Activated CD4-positive, alpha-beta T cell treated with anti-CD3 and anti-CD28 coated beads for 36 hours (primary cell): ENCODE measurements at places on chromosomes 3 and 15.

- no peak for DNase-seq
Observed at GRCh38 chr3:9278085-9278484, 28.6 kb upstream of the SRGAP3 start.

- DNase-seq: peak; percentile 48
Observed at GRCh38 chr3:122004991-122005565, 17.0 kb downstream of the ILDR1 start.

DNA sequence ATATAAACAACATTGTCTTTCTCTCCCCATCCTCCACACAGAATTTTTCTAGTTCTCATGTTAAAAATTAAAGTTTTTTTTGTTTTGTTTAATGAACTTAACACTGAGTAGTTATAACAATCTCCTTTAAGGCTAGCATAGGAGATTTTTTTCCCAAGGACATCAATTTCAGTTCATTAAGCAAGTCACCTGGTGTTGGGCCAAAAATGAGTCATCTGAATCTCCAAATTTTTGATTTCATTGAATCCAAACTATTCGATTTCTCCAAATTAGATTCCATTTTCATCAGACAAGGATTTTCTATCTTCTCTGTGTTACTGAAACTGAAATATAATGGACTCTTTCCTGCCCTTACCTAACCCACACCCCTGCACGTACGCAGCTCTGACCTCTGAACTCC, 631.4 kb upstream of the MDFIC2 start:
- DNase-seq: no peak

DNA sequence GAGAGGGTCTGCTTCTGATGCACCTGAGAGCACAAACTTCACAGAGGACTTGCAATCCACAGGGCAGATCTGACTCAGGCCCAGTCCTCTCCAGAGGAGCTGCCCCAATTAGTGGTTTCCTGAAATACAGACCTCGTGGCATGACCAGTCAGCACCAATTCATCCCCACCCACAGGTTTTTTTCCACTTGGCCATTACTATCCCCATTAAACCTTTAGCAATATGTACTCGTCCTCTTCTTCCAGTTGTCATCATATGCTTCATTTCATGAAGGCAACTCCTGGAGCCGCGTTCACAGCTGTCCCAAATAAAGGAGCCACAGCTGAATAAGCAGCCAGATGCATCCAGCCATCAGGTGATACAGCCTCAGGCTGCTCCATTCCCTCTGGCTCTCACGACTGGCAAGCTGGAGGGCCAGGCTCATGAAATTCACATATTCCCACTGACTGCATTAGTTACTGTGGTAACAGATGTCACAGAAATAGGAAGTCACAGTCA, 163.1 kb downstream of the FMN1 start:
- no peak for DNase-seq

GRCh38 chr15:42082141-42082540, 12.2 kb downstream of the PLA2G4D start:
- DNase-seq: no peak

DNA sequence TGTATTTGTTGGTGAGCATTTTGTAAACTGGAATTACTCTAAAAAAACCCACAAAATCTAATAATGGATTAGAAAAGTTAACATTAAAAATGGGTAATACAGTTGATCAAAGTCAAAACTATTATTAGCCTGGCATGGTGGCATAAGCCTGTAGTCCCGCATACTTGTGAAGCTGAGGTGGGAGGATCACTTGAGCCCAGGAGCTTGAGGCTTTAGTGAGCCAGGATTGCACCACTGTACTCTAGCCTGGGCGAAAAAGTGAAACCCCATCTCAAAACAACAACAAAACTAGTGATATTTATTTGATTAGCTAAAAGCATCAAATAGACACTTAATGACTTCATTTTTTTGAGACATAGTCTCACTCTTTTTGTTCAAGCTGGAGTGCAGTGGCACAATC, 3.6 kb downstream of the SNX1 start:
- no peak for DNase-seq

- no peak for DNase-seq
Observed at GRCh38 chr3:37338500-37338899, 164.1 kb upstream of the LRRFIP2 start.

DNA sequence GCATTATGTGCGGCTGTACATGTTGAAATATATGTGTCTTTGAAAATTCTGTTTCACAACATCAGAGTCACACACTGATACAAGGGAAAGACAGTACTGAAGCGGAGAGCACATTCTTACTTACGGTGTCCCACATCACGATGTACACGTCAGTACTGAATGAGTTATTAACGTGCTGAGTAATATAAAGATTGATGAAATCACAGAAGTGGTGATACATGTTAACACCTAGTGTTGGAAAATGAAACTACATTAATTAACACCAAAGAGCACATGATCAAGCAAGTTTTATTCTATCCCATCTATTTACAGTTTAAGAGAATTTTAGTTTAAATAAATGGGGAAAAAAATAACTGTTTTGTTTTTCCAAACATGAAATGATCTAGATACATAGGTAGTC, 15.6 kb downstream of the EOGT start:
- DNase-seq: no peak

- peak; percentile 40 for DNase-seq
Observed at GRCh38 chr3:143885780-143886427, 37.6 kb upstream of the SLC9A9 start.

GRCh38 chr3:46664188-46664970, 29.1 kb downstream of the ALS2CL start:
- DNase-seq: no peak

DNA sequence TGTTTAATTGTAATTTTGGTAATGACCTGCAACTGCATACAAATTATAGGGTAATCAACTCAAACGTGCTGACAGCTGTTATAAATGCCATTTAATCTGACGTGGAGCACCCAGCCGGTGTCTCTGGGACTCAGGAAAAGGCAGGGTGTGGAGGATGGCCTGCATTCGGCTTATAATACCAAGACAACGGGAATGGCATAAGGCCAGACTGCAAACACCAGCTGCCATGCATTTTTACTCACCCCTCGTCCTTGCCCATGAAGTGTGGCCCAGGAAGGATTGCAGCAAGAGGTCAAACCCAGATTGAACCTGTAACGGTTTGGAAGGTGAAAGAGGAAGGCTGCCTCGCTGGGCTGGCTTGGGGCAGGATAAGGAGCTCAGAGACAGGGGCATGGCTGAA, 96.4 kb downstream of the WNT7A start:
- no peak for DNase-seq

DNA sequence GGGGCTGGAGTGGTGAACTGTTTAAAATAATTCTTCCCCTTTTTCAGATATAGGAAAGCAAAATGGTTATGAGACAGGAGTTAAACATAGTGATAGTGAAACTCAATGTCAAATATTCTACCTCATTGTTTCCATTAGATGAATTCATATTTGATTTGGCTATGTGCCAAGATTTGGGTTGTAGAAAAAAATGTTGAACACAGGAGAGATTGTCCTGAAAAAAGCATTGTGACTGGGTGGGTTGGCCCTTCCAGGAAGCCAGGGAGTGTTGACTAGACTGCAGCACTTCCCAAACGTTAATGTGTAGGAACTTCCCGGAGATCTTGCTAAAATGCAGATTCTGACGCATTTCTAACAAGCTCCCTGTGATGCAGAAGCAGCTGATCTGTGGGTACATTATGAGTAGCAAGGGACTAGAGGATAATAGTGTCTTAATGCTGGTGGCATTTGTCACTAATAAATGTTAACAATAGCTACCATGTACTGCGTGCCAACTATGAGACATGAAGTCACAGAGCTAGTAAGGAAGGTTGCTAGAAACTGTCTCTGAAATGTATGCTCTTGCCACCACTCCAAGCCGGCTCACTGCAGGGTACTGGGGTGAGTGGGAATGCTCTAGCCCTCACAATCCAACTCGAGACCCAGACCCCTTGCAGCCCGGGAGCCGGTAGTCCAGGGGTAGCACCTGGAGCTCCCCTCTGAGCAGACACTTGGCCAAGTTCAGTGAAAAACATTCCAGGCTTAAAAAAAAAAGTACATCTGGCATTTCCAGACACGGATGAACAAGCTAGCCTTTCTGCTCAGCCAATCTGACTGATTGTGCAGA, 120.6 kb downstream of the CD47 start:
- DNase-seq: peak; percentile 12

GRCh38 chr3:4674216-4674615, 181.1 kb downstream of the ITPR1 start:
- no peak for DNase-seq

GRCh38 chr15:31116423-31117030, 15.0 kb upstream of the TRPM1 start:
- no peak for DNase-seq

DNA sequence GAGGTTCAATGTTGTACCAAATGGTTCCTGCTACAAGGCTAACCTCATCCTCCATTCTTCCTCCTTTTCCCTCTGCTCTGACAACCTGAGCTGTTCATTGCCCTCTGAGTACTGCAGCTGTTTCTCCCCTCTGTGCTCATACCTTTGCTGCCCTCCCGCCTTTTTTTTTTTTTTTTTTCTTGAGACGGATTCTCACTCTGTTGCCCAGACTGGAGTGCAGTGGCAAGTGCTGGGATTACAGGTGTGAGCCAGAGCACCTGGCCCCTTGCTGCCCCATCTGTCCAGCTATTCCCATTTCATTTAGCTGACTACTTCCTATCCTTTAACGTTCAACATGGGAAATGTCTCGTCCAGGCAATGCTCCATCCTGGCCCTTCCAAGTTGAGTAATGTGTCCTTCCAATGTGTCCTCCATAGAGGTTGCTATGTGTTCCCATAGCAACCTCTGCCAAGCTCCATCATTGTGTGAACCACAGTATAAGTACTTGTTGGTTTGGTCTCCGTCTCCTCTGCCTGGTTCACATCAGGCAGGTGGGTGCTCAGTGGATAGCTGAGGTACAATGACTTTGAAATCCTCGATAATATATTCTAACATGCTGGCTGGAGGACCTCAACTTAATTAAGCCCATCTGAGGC, 179.9 kb upstream of the ANKRD28 start:
- DNase-seq: no peak

- no peak for DNase-seq
Observed at GRCh38 chr3:153051427-153052095, 110.5 kb upstream of the RAP2B start.

DNA sequence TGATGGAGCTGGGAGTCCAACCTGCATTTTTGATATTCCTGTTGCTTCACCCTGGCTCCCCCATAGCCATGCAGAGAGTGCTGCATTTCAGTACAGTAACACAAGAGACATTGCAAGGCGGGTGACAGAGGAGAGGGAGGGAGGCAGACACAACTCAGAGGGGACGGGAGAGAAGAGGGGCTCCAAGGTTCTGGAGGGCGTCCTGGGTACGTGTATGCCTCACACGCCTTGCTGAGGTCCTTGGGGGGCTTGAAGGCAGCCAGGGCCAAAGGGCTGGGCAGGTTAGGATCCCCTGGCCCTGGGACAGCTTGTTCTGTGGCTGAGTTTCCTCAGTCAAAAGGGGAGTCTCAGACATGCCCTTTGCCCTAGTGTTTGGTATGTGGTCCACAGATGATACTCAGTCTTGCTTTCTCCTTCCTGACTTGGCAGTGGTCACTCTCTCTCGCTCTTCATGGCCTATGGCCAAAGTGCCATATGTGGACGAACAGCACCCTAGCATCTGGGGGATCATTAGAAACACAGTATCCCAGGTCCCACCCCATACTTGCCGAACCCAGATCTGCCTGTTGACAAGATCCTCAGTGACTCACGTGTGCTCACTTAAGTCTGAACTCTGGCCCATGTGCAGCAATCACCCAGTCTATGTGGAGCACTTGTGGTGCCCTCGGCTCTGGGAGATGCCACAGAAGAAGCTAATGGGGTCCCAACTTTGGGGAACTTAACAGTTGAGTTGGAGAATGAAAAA, 52.9 kb downstream of the FGD5 start:
- no peak for DNase-seq

GRCh38 chr3:105798381-105798934, 70.4 kb downstream of the CBLB start:
- no peak for DNase-seq

- DNase-seq: no peak
Observed at GRCh38 chr15:25683911-25684310, 179.2 kb downstream of the ATP10A start.

DNA sequence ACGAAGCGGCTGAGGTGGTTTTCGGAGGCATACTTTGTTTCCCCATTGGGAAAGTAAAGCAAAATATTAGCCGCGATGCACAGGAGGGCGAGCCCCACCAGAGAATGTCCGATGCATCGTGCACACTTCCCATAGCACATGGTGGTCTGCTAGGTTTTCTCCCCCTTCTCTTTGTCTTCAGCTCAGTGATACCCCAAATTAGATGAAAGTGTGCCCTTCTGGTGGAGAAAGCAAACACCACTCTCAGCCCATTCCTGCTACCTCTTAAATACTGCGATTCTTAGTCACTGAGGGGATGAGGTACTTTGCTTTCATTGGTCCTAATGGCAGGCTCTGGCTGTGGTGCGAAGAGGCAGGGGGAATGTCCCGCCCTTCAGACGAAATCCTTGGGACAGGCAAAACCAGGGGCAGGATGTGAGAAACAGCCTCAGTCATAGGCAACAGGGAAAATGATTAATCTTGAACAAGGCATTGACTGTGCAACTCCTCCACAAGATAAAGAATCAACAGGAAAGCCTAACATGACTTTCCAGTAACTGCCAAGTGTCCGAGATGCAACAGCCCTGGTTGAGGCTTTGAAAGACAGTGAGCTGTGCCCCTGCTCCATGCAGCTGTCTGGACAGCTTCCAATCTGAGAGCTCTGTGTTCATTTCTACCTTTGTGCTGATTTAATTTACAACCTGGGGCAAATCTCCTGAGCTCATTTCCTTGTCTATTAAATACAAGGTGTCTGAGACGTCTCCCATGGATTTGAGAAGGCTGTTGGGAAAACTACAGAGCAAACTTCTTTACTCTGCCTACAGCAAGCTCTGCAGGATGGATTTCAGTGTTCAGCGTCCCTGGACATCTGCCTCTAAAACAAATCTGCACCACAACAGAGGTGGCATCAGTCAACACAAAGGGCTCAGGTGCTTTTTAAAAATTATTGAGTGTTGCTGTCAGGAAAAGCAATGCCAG, at the start of gene TM4SF1:
Gene TM4SF1, minus strand, starts transcription at position 242 of the 957 bp plus-strand sequence. Its CDS starts 102 bp downstream, at position 140.
- no peak for DNase-seq

DNA sequence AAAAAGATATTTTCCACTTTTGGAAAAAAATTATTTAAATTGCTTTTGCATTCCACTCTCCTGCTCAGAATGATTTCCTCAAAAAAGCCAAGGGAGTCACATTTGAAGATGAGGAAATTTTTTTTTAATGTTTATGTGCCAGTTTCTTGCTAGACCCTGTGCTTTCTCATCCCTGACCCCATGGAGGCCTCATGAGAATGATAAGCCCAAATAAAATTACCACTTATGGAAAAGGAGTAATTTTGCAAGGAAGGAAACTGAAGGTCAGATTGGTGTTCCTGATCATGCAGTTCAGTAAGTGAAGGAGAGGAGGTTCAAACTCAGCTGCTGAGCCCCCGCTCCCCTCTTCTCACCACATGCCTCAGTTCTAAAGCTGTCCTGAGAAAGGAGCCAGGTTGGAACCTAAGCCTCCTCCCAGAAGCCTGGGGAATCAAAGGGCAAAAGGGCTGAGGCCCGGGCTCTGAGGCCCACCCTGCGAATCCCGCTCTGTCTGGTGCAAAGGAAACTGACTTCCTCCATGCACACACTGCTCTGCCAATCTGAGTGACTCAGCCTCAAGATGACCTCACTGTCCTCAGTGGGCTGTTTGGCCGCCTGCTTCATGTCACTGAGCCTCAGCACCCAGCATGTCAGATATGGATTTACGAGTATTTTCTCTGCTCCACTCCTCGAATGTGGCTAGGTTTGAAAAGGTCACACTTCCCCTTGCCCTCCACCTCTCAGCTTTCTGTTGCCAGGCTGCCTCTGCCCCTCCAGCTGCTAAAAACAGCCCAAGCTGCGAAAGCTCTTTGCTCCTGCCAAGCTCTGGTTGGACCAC, 56.9 kb upstream of the FLNB start:
- peak; percentile 24 for DNase-seq
